Testis (tissue), 5 donors: ENCODE measurements at places on chromosomes 12 and 14. TPM values are rescaled to one million over a fixed set of nuclear protein-coding genes. Genes with fewer than 3 reads are reported as not detected.

LMNTD1 gene
- 22.9 TPM for polyA plus RNA-seq

SLC11A2 gene
- polyA plus RNA-seq, result 42.9 TPM

PIANP gene
- polyA plus RNA-seq, result 7.6 TPM

BICDL1 gene
- 41.4 TPM for polyA plus RNA-seq

NKX2-8 gene
- 10.4 TPM for polyA plus RNA-seq

ACOT6 gene
- polyA plus RNA-seq, result 0.57 TPM

MANSC4 gene
- 1.1 TPM for polyA plus RNA-seq

AQP2 gene
- 1.1 TPM for polyA plus RNA-seq

GUCY2C gene
- polyA plus RNA-seq, result 0.15 TPM

PGF gene
- polyA plus RNA-seq, result 5.4 TPM
